ENCODE measurements at places on chromosomes 5 and 9.

DNA sequence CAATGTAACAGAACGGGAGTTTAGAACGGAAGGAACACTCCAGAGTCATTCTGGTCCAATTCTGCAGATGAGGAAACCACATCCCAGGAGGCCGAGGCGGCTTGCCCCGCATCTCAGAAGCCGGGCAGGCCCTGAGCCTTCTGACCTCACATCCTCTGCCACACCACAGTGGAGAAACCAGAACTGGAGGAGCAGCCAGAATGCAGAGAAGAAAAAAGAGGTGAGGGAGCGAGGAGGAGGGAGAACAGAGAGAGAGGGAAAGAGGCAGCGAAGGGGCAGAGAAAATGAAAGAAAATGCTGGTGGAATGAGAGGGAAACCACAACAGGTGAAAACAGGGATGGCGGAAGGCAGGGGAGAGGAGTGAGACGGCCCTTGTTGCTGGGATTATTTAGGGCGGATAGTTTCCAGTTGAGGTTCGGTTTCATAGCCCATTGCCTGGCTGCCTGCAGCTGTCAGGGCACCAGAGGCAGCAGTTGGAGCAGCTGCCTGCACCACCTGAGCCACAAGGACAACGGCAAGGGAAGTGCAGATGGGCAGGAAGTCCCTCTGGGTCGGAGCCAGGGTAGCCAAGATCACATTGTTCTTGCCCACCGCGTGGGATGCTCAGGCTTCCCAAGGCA lies at the start of gene HMHB1:
TSS of gene HMHB1 (plus strand) at position 77 of the 621 bp plus-strand sequence.
- DNase-seq: no peak

GRCh38 chr5:61748651-61749050 lies 416.6 kb downstream of the ZSWIM6 start:
- no peak for DNase-seq

GRCh38 chr5:149283626-149284480 lies 12.2 kb downstream of the AFAP1L1 start:
- DNase-seq: peak; percentile 73

GRCh38 chr5:44294516-44294915 lies 94.7 kb downstream of the FGF10 start:
- peak; percentile 20 for DNase-seq

GRCh38 chr9:36136894-36137391 lies 410 bp downstream of the GLIPR2 start:
- peak; percentile 47 for DNase-seq

DNA sequence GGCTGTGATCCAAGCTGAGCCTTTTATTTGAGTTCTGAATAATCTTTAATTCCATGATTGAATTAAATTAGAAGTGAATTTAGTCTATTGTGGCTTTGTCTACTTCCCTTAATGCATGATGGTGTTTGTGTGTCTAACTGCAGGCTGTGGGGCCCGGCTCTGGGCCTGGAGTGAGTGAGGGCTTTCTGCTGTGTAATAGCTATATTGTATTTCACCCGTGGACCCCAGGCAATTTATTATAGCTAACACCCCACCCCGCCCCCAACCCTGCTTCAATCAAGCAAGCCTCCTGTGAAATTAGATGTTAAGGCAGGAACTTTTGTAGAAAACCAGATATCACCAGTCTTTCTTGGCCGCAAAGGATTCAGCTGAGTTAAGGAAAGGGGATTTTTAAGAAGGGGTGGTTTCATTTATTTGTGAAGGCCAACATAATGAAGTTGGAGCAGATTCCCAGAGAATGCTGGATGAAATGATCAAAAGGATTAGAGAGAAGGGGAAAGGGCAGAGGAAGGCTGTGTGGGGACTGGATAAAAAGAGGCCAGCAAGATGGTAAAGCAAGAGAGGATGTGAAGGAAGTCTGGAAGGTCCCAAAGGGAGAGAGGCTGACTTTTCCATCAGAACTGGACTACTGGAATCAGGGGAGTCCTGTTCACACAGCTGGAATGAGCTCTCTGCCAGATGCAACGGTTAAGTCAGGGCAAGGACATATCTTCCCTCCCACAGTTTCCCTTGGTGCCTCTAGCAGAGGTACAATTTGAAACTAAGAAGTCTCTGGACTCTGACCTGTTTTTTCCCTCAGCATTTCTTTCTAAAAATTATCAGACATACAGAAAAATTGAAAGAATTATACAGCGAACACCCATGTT lies 125.3 kb upstream of the SAP30L start:
- peak; percentile 8 for DNase-seq

DNA sequence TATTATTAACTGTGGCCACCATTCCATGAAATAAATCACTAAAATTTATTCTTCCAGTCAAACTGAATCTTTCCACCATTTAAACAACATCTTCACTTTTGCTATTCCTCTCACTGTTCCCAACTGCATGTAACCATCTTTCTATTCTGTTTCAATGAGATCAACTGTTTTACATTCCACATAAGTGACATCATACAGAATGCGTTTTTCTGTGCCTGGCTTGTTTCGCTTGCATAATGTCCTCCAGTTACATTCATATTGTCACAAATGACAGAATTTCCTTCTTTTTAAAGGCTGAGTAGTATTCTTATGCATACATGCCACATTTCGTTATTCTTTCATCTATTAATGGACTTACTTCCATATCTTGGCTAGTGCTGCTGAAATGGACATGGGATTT lies 738.2 kb downstream of the SEMA5A start:
- DNase-seq: peak; percentile 14

- no peak for DNase-seq
These were observed 92.6 kb downstream of the GLIS3 start for GRCh38 chr9:4207123-4207875.

DNA sequence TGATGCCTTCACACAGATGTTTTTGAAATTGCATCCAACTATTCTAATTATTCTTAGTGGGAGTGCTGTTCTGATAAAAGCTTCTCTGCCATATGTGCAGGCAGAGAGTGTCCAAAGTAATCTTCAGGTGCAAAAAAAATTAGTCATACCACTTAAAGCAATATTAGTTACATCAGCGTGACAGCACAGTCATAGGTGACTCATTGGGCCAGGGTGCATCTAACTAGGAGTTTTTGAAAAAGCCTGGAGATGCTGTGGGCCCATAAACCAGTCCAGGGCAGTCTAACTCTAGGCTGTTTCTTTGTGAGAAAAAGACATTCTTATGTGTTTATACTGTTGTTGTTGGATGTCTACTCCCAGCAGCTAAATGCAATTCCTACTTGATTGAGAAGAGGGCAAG lies 33.0 kb upstream of the C6 start:
- DNase-seq: peak; percentile 77

DNA sequence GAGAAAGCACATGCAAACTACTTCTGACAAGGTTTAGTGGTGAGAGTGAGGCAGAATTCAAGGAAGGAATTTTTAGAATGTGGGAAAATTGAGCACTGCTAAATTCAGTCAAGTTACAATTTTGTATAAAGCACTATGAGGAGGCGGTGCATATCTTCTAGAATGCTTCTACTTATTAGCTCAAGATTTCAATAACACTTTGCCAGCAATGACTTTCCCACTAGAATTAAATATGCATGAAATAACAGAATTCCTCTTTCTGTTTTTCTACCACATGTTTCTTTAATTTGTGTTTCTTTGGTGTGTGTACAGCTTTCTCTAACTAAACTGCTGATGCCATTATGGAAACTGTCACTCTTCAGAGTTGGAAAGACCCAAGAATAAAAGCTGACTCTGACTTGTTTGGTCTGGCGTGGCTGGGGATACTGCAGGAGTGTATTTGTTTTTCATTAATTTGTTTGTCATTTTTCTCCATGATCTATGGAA lies 163.5 kb downstream of the ARSB start:
- DNase-seq: no peak

- DNase-seq: no peak
These were observed at the start of gene WNT8A for GRCh38 chr5:138083702-138084101. WNT8A (plus strand) TSS chr5:138084033; CDS start chr5:138084128, 95 bp downstream.

GRCh38 chr5:16502866-16503265 lies 37.3 kb upstream of the ZNF622 start:
- DNase-seq: peak; percentile 26

DNA sequence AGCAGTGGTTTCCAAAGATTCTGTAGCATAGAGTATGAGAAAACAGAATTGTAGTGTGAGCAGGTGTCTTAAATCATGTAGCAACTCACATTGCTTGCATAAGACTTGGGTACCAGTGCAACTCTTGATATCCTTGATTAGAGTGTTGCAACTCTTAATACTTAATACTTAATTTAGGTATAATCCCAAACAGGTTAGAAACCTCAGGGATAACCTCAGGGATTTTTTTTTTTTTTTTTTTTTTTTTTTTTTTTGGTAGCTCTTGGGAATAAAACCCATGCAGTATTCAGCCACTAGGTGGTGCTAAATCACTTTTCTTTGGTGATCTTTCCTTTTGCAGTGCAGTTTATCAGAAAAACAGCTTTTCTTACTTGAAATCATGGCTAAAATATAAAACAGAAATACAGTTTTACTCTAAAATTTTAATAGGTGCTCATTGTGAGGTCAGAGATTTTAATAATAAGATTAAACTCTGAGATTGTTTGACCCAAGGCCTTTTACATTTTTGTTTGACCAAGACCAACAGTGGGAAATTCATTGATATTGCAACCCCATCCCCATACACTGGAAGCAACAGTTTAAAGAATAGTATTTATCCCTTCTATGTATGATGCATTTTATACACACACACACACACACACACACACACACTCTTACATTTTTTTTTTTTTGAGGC lies 55.3 kb downstream of the ERAP1 start:
- DNase-seq: peak; percentile 68

DNA sequence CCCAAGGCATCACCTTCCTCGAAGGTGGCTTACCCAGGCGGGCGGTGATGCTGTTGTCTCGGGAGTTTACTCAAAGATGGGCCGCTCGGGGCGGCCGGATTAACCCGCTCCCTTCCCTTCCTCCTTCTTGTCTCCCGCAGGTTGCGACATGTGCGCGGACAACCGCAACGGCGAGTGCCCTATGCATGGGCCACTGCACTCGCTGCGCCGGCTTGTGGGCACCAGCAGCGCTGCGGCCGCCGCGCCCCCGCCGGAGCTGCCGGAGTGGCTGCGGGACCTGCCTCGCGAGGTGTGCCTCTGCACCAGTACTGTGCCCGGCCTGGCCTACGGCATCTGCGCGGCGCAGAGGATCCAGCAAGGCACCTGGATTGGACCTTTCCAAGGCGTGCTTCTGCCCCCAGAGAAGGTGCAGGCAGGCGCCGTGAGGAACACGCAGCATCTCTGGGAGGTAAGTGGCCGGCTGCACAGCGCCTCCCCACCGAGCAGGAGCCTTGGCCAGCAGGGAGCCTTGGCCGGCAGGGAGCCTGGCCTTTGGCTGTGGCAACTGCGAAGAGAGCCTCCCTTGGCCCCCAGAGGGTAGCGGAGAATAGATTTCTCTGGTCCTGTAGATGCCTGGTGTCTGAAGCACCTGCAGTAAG lies 10.6 kb downstream of the PRDM6 start:
- DNase-seq: no peak

DNA sequence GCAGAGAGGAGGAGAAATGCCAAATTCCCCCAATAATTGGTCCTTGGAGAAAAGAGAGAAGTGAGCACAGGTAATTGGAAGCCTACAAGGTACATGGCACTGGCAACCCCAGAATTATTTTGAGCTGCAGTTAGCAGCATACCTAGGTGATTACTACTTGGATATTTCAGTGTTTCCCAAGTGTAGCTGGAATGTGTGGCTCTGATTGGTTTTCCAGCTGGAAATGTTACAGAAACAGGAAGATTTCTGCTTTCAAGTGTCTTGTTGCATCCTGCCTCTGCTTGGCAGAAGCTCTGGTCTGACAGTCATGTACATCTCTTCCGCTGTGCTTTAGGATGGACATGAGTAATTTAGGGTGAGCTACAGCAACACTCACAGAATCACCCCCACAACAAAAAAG lies 262.1 kb downstream of the ENC1 start:
- DNase-seq: peak; percentile 54

DNA sequence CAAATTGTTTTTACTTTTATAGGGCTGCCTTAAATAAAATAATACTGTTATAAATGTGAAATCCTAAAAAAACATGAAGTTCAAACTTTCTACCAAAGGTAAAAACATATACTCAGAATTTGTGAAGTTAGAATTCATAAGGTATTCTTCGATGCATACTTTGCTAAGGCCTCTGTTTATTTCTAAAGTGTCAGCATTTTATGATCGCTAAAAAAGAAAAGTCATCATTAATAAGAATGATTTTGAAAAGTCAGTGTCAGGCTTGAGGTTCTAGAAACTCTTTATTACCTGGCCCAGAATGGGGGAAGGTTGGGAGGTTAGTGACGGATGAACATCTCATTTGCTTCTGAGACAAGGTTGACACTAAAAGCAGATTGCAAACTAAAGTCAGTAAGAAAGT lies 26.2 kb upstream of the NADK2 start:
- no peak for DNase-seq

DNA sequence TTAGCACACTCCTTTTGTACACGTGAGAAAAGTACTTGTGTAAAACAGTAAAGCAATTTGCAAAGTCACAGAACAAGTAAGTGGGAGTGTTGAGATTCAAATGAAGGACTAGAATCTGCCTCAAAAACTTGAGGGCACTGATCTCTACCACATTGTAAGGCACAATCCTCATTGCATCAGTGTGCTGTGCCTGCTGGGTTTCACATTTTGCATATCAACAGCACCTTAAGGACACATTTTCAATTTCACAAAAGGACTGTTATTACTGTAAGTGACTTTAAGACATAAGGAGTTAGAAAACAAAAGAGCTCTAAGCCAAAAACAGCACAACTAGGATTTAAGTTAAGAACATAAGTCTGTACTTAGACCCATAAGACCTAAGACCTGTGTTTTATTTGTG lies 44.7 kb upstream of the HK3 start:
- no peak for DNase-seq

DNA sequence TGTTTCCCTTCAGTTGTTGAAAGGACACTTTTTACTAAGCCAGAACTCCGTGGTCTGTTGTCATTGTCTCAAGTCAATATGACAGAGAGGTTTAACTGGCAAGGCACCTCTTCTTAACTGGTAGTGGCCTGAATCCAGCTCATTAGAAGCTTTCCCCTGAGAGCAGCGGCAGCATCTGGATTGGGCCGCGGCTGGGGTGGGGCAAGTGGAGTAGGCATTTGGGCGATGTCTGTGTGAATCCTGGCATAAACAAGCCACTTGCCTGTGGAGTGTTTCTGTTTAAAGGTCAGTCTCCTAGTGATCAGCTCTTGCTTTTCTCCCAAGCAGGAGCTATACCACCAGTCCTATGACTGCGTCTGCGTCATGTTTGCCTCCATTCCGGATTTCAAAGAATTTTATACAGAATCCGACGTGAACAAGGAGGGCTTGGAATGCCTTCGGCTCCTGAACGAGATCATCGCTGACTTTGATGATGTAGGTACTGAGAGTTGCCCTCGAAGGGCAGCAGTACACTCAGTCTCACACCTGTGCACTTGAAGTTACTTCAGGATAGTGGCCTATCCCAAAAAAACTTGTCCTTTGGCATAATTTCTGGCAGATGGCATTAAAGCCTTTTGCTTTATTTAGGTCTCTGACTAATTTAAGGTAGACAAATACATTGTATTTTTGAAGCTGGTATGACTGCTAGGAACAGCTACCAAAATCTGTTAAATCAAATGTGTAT lies 48.9 kb downstream of the CFAP90 start:
- DNase-seq: peak; percentile 6

DNA sequence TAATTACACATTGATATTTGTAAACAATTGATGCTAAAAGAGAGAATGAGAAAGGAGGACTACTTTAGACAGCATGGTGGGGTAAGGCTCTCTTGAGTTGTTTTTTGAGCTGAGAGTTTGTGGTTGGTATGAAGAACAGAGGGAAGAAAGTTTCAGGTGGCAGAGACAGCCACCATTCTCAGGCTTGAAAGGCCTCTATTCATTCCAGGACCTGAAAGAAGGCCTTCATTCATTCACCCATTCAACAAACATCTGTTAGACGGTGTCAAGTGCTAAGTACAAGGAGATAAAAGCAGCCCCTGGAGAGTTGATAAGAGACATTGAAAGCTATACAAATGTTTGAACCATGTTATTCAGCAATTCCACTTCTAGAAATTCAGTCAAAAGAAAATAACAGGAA lies 21.7 kb upstream of the ADAM19 start:
- DNase-seq: no peak

Measured in GM23248 (cell line).